ENCODE measurements at places on chromosomes 16 and 17.

DNA sequence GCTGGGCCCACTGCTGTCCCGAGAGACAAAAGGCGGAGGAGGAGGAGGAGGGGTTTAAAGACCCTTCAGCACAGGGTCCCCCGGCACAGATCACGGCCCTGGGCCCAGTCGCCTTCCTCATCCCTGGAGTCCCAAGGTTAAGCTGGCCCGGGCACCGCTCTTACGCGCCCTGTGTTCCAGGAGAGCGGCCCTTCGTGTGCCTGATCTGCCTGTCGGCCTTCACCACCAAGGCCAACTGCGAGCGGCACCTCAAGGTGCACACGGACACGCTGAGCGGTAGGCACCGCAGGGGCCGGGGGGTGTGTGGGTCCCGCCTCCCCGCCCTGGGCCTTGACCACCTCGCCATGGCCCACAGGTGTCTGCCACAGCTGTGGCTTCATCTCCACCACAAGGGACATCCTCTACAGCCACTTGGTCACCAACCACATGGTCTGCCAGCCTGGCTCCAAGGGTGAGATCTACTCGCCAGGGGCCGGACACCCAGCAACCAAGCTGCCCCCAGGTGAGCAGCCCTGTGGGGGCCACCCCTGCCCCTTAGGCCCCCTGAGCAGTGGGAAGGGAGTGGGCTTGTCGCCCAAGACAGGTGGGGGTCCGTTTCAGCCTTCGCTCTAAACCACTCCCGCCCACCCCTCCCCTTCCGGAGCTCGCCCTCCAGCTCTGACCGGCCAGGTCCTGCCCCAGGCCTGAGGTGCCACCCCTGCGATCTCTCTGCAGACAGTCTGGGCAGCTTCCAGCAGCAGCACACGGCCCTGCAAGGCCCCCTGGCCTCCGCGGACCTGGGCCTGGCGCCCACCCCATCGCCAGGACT, 37.6 kb upstream of the ZC3H18 start:
- no peak for DNase-seq

- DNase-seq = no peak
Measured at GRCh38 chr16:72740347-72740746, 307.6 kb downstream of the ZFHX3 start.

DNA sequence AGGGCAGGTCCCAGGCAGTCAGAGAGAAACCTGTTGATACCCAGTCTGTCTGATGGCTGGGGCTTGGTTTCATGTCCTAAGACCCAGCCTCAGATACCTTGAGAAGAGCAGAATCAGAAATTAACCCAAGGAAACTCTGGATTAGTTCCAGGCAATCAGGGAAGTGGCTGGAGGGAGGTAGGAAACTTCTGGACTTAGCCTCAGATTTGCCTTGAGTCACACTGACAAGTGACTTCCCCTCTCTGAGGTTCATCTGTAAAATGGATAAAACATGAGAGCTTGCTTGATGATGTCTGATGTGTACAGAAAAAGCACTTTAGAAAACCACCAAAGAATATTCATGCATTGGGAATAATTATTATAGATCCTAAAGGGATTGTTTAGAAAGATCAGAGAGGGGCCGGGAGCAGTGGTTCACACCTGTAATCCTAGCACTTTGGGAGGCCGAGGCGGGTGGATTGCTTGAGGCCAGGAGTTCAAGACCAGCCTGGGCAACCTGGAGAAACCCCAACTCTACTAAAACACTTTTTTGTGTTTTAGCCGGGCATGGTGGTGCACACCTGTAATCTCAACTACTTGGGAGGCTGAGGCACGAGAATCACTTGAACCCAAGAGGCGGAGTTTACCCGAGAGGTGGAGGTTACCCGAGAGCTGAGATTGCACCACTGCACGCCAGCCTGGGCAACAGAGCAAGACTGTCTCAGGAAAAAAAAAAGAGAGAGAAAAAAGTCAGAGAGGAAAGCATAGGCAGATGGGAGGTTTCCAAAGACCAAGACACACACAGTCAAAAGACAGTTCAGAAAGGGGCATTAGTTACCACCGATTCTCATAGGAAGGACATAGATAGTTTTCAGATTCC, 3.8 kb downstream of the CIITA start:
- no peak for DNase-seq

- no peak for DNase-seq
Measured at GRCh38 chr17:34709158-34709754, 129.9 kb downstream of the TMEM132E start.

GRCh38 chr17:72937707-72938106, 154.8 kb downstream of the SLC39A11 start:
- DNase-seq = no peak

GRCh38 chr17:49180303-49180702, 30.1 kb downstream of the GNGT2 start:
- DNase-seq = peak; percentile 89

- no peak for DNase-seq
Measured at GRCh38 chr17:14373614-14374259, 72.9 kb downstream of the HS3ST3B1 start.

DNA sequence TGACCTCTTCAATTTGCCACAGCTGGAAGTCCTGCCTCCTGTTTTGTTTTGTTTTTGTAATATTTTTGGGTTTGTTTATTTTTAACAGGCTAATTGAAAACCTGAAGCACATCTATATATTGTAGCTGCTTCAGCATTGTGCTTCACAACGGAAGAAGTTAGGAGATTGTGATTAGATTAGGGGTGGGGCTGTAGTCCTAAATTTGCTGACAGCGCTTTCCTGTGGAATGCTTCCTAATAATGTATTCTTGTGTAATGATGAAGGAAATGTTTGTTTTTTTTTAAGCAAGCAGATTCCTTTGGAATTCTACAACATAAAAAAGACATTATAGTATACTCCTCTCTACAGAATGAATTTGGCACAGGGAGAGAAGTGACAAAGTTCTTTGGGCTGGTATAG, 70.1 kb downstream of the NLK start:
- DNase-seq = no peak

- DNase-seq = no peak
Measured at GRCh38 chr17:81085420-81085911, 50.5 kb downstream of the BAIAP2 start.

- DNase-seq = no peak
Measured at GRCh38 chr17:51820766-51821165, 337.7 kb downstream of the CA10 start.

DNA sequence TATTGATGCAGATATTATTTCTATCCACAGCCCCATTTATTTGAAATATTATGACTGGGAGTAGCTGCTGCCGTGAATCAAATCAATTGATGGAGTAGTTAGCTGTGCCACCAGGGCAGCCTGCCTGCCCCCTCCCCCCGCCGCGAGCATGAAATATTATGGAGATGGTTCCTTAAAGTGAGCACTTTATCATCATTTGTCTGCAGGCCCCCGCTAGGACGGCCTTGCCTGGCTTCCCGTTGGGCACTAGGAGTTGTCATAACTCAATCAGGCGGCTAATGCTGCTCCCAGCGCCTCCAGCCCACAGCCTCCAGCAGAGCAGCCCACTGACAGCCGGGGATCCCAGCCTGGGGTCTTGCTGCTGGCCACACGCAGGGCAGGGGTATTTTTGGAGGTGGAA, 173.9 kb downstream of the SALL1 start:
- no peak for DNase-seq

DNA sequence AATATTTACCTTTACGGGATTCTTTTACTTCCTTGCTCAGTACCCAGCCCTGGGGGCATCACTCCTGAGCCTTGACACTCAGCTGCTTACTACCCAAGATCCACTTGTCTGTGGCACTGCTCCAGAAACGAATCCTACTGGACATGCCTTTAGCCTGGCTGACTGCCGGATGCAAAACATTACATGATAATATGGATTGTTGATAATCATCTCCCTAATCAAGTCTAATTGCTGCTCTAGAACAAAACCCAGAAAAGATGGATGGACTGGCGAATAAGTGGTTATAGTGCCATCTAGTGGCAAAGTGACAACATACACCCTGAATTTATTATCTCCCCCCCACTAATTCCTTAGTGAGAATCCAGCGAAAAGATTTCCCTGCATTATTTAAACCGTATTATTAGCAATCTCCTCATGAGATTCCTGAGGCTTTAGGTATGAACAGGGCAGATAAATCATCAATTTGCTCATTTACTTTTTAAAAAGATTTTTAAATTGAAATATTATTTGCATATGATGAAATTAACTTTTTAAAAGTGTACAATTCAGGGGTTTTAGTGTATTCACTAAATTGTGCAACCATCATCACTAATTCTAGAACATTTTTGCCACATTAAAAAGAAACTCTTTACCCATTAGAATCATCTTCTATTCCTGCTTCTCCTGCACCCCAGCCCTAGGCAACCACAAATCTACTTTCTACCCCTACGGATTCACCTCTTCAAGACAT, 61.6 kb downstream of the RGS9 start:
- DNase-seq = peak; percentile 65

DNA sequence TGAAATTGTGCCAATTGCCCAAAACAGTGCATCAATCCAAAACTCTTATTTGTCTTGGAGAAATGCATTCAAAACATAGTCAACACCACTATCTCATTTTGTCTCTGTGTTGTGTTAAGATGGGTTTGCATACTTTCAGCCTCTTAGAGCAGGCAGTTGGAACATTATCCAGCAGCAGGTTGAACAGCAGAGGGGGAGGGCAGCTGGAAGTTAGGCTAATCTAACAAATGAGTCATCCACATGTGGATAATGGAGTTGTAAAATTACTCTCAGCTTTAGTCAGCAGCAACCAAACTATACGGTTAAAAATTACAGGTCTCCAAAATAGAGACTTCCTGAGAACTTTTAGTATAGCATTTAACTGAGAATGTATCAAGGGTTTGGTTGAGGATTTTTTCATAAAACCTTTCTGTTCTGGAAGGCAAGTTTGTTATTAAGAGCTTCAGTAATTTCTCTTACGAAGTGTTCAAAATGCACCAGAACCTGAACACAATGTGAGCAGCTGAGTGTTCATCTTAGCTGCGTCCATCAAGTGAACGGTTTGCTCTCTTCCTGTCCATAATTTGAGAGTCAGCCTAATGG, 46.3 kb downstream of the PRKCA start:
- no peak for DNase-seq

DNA sequence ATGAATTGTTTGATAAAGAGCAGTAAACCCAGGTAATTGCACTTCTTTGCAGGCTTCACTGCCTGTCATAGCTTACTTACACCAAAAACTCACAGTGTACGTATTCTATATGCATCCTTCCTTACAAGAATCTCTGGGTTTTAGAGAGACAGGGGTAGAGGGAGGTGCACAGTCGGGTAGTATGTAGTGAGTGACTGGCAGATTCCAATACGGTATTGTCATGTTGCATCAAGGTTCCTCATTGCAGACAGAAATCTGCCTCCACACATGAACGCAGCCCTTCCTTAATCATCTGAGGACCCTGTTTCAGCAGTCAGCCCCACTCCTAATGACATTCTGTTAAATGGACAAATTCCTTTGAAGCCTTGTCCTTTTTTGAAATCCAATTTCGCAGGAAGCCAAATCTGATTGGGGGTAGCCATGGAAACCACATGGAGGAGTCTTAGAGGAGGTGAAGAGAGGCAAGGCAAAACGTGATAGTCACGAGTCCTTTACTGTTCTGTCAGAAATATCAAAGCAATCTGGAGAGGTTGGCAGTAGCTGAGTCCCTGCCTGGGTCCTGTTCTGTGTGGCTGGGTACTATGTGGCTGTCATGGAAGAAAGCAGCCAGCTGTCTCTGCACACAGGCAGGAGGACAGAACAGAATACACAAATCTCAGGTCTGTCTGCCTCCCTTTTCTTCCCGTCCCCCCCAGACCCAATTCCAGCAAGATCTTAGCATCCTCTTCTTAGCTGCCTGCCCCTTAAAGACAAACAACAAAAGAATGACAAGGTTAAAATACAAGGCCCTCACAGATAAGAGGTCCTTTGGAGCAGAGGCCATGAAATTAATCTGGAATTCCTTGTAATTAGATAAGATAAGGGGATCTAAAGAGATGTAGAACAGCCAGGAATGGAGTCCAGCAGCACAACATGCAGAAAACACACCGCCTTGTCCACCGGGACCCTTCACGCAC, 3.1 kb upstream of the SKAP1 start:
- no peak for DNase-seq

DNA sequence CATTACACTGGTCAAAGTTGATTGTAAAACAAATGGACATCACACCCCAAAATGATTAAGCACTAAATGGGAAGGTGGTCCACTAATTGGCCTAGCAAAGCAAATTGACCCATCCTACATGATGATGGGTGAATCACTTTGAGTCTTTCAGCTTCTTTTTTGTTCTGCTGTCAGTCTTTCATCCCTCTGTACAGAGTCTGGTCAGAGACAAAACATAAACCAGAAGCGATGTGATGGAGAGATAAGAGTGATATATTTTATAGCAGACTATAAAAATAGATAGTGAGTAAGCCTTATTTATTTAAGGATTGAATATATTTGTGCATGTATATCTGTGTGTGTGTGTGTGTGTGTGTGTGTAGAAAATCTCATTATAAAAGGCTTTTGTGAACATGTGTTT, 618.4 kb upstream of the SOX9 start:
- no peak for DNase-seq

DNA sequence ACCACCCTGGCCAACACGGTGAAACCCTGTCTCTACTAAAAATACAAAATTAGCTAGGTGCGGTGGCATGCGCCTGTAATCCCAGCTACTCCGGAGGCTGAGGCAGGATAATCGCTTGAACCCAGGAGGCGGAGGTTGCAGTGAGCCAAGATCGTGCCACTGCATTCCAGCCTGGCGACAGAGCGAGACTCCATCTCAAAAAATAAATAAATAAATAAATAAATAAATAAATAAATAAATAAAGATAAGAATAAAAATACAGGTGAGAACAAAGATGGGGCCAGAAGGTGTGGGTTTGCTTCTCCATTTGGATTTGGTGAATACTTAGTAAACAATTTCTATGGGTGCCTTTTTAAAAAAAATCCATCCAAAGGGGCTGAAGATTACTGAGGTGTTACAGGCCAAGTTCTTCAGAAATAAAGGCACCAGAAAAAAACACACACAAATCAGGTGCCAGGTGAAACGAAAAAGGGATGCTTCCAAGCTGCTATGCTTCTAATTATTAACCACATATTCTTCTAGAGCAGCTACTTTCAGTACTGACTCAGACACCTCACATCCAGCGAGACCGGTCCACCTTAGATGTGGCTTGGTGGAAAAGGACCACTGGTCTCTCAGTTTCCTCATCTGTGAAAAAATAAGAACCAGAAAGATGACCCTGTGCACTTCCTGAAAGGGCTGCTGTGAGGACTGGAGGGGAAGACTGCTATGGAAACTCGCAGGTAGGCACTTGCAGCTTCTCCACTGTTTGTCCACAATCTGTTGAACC, 9.2 kb downstream of the GLYR1 start:
- no peak for DNase-seq

- DNase-seq = no peak
Measured at GRCh38 chr16:12620150-12620549, 183.5 kb downstream of the CPPED1 start.

GRCh38 chr17:35713069-35713728, 18.2 kb upstream of the RASL10B start:
- no peak for DNase-seq

DNA sequence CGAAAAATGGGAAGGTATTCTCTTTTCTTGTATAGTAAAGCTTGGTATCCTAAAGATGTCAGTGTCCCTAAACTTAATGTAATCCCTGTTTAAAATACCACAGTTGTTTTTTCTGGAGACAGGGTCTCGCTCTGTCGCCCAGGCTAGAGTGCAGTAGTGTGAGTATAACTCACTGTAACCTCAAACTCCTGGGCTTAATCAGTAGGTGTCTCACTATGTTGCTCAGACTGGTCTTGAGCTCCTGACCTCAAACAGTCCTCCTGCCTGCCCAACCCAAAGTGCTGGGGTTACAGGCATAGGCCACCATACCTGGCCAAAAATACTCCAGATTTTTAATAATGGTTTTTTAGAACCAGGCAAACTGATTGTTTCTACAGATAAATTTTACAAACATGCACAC, 8.2 kb downstream of the DCAF7 start:
- no peak for DNase-seq

- no peak for DNase-seq
Measured at GRCh38 chr17:53659181-53659580, 163.5 kb upstream of the KIF2B start.

Measured in activated CD8-positive, alpha-beta memory T cell treated with anti-CD3 and anti-CD28 coated beads for 24 hours (primary cell).